ENCODE measurements at places on chromosomes 3 and 15.

GRCh38 chr15:64134345-64134829 is 17.1 kb upstream of the SNX22 start:
- ATAC-seq: no peak

DNA sequence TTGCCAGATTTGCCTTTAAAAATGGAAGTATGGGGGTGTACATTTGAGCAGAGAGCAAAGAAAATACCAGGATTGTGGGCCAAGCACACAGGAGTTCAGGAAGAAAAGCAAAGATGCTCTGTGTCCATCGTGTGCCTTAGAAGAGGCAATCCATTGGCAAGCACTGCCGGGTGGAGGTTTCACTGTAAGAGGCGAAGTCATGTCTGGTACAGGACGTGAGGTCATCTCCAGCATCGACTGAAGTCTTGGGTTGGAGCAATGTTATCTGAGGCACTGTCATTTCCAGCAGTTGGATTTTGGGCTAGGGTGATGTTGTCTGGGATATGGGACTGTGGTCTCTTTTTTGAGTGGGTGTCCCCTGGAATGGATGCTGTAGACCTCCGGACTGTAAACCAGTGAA is 4.8 kb upstream of the RGMA start:
- ATAC-seq: no peak

GRCh38 chr15:81407176-81407575 is 33.2 kb upstream of the TMC3 start:
- no peak for ATAC-seq

GRCh38 chr3:172750069-172750367 is 508 bp upstream of the ECT2 start:
- ATAC-seq: no peak

- no peak for ATAC-seq
Observed at GRCh38 chr3:186633481-186633880, 6.7 kb upstream of the FETUB start.

GRCh38 chr3:24765399-24765798 is 270.7 kb upstream of the THRB start:
- ATAC-seq: no peak

DNA sequence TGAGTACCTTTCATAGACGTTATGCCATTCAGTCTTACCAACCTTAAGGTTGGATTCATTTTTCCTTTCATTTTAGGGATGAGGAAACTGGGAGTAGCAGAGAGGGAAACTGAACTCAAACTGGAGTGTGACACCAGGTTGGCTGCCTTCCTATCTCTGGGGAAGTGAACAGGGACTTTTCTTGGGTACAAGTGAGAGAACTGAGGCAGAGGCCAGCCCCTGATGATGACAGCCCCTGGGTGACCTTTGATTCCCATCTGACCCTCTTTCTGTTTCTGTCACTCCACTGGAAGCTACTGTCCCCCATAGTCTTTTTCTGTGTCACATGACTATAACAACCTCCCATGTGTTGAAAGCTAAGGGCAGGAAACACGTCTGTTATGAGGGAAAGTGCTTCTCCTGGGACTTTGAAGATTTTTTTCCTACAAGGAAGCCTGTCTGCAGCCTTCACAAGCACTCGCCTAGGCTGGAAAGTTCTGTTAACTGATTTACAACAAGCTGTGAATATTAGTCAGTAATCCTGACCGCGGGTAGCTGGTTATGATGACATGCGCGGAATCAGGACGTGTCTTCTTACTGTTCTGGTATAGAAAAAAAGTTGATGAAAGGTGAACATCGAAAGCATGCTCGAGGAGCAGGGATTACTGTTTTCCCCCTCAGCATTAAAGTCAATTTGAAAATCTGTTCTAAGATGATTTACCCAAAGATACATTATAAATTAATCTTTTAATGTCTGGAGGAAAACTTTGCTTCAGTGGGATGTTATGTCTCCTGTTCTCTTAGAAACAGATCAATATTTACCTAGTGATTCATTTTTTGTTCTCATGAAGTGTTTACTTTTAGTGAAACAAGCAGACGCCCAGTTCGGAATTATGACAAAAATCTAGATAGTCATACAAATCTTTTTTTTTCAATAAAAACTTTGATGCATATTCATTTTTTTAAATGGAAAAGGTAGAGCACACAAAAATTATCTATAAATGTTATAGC is 31.5 kb downstream of the ABHD2 start:
- ATAC-seq: no peak

DNA sequence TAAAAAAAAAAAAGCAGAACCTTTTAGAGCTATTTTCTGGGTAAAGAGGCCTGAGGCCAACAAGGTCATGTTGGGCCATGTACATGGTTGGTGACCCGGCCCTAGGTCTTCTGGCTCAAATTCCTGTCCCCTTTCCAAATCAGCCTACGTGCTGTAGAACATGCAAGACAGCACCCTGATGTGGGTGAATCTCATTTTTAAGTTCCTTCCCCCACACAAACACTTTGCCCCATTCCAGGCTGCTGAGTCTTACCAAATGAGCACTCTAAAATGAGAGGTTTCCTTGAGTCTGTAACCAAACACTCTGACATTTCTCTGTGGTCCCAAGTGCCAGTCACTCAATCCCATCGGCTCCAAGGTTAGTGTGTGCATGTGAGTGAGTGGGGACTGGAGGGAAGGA is 9.4 kb downstream of the BCL6 start:
- no peak for ATAC-seq

- no peak for ATAC-seq
Observed at GRCh38 chr15:101058735-101059134, 139.6 kb downstream of the LRRK1 start.

DNA sequence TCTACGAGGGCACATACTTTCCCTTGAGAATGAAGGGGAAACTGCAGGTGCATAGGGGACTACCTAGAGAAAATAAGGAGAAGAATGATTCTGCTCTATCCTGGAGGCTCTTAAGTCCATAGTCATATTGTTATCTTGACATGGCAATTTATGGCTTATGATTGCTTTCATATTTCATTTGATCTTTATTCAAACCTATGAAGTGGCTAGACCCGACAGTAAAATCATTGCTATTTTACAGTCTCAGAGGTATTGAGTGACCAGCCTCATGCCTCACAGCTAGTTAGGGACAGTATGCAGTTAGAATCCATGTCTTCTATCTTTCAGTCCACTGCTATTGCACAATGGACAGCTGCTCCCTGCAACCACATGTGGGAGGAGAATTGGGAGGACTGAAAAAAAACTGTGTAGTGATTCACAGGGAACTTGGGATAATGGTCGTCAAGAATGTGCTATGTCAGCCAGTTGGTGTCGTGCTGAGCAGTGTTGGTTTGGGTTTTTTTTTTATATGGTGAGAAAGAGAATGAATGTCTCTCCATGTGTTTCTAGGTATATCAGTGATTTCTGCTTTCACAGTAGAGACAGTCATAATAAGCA is 63.2 kb upstream of the SPPL2A start:
- peak; percentile 99 for ATAC-seq

GRCh38 chr3:98800401-98800800 is 37.3 kb downstream of the ST3GAL6 start:
- no peak for ATAC-seq

DNA sequence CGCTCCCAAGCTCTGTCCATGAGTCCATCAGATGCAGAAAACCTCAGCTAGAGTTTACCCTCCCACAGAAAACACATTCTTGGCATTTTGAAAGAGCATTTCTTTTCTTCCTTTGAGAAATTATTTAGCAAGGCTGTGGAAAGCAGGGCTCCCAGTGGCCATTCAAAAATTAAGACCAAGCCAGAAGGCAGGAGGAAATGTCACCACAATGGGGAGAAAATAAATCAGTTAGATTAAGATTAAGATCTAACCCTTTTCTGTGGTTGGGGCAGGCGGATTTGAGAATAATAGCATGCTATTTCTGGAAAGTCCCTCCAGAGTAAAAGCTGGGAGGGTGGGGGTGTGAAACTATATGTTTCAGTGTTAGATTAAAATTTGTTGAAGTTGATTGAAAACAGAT is 20.2 kb downstream of the LRIG1 start:
- no peak for ATAC-seq

DNA sequence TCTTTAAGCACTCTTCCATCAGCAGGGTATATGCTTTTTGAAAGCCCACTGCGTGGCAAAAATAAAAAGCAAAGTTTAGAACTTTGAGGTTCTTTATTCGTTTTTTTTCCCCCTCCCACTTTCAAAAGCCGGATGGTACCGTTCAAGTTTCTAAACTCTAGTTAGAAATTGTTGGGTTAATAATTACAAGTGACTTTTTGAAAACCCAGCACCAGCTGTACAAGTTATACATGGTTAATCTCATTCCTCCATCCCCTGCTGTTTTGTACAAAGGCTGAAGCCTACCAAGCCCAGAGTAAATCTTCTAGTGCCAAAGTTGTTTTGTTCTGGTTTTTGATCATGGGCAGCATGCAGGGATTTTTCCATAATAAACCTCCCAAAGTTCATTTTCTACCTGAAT is 48.6 kb downstream of the WDR72 start:
- no peak for ATAC-seq

- ATAC-seq: no peak
Observed at GRCh38 chr3:190083635-190084034, 37.1 kb downstream of the P3H2 start.

- ATAC-seq: no peak
Observed at GRCh38 chr3:59258550-59259260, 208.9 kb upstream of the CFAP20DC start.

- peak; percentile 18 for ATAC-seq
Observed at GRCh38 chr15:88258093-88258641, 1.6 kb upstream of the NTRK3 start.

DNA sequence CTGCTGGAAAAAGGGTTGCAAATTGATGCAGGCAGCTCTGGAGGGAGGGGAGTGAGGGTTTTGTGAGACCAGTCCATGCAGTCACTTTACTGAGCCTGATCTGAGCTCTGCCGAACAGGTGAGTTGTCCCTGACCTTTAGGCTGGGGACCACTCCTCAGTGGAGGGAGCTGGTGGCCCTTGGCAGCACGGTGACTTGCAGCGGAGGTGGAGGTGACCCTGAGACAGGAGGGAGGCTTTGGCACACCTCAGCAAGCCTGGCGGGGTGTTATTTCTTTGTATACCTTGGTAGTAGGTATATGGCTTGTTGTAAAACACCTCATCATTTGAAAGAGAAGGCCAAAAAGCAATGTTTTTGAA is 43.5 kb downstream of the FGD5 start:
- ATAC-seq: no peak

- ATAC-seq: no peak
Observed at GRCh38 chr15:95051861-95052260, 820.5 kb downstream of the MCTP2 start.

GRCh38 chr3:188266562-188267274 is 112.8 kb downstream of the LPP start:
- ATAC-seq: no peak

GRCh38 chr3:133966954-133967353 is 62.8 kb downstream of the SLCO2A1 start:
- no peak for ATAC-seq

DNA sequence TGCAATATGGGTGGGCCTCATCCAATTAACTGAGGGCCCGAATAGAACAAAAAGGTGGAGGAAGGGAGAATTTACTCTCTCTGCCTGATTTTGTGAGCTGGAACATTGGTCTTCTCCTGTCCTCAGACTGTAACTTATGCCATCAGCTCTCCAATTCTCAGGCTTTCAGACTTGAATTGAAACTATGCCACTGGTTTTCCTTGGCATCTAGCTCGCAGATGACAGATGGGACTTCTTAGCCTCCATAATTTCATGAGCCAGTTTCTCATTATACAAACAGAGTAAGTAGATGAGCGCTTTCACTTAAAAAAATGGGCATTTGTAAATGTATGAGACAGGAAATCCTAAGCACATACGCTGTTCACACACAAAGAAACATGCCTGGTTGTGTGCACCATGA is 8.7 kb upstream of the PTX3 start:
- no peak for ATAC-seq

- ATAC-seq: no peak
Observed at GRCh38 chr3:24498391-24498790, 3.7 kb upstream of the THRB start.

- no peak for ATAC-seq
Observed at GRCh38 chr15:64519897-64520296, 59.5 kb downstream of the ZNF609 start.

- no peak for ATAC-seq
Observed at GRCh38 chr15:77720173-77720572, 87.5 kb upstream of the LINGO1 start.

Data from motor neuron (in vitro differentiated cells).